ENCODE measurements at places on chromosomes 12 and 14. TPM values are rescaled to one million over a fixed set of nuclear protein-coding genes. Genes with fewer than 3 reads are reported as not detected.
A peak's percentile ranks its signal among the peaks of the same experiment; 100 is the strongest.

- no peaks in the 10 kb centered on the region for H3K27me3 ChIP-seq
- H3K36me3 ChIP-seq: no peaks in the 10 kb centered on the region
- DNase-seq: no peak
- peaks cover 12% of the 10 kb centered on the region for H3K4me1 ChIP-seq
- H3K27ac ChIP-seq: no peak overlapping the region
- no peak overlapping the region for H3K4me3 ChIP-seq
These were observed 33.1 kb downstream of the C12orf42 start for GRCh38 chr12:103462675-103463074.

GRCh38 chr14:23006188-23006534, 3.8 kb downstream of the C14orf93 start:
- DNase-seq: no peak

Gene TRPV4
- total RNA-seq: not detected

DNA sequence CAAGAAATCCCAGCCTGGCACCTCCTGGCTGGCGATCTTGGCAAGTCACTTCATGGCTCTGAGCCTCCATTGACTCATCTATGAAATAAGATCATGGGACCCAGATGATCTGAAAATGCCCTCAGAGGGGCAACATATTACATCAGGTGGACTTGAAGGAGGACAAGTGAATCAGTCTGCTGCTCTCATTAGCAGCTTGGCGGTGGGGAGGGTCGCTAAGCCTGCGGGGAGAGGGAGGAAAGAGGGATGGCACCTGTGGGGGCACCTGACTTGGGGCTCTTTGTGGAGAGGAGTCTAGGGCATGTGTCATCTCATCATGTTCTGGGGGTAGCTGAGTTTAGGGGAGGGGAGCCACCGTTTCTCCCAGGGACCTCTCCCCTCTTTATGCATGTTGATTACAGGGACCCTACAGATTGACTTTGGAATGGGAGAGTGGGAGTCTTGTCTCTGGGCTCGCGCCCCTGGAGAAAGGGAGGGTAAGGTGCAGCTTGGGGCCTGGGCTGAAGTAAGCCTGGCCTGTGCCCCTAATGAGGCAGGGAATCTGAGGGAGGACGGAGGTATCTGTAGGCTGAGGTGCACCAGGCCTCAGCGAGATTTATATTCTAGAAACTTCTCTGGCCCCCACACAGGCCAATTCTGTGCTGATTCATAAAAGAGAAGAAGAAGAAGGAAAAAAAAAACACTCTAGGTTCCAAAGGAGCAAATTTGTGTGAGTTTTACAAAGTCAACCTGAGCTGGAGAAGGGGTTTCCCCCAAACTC, 29.3 kb upstream of the BATF start:
- no peaks in the 10 kb centered on the region for H3K36me3 ChIP-seq
- no peak overlapping the region for H3K4me3 ChIP-seq
- H3K27me3 ChIP-seq: no peaks in the 10 kb centered on the region
- peak overlapping the region; percentile 61 for H3K27ac ChIP-seq
- DNase-seq: peak; percentile 23
- peaks cover 56% of the 10 kb centered on the region for H3K4me1 ChIP-seq

Gene GZMH
- total RNA-seq: 55.0 TPM

Data from activated CD8-positive, alpha-beta T cell treated with anti-CD3 and anti-CD28 coated beads for 36 hours (primary cell).